ENCODE measurements at places on chromosomes 4 and X.

- no peak for DNase-seq
Observed at GRCh38 chrX:97847885-97848679, 964.4 kb downstream of the RPA4 start.

DNA sequence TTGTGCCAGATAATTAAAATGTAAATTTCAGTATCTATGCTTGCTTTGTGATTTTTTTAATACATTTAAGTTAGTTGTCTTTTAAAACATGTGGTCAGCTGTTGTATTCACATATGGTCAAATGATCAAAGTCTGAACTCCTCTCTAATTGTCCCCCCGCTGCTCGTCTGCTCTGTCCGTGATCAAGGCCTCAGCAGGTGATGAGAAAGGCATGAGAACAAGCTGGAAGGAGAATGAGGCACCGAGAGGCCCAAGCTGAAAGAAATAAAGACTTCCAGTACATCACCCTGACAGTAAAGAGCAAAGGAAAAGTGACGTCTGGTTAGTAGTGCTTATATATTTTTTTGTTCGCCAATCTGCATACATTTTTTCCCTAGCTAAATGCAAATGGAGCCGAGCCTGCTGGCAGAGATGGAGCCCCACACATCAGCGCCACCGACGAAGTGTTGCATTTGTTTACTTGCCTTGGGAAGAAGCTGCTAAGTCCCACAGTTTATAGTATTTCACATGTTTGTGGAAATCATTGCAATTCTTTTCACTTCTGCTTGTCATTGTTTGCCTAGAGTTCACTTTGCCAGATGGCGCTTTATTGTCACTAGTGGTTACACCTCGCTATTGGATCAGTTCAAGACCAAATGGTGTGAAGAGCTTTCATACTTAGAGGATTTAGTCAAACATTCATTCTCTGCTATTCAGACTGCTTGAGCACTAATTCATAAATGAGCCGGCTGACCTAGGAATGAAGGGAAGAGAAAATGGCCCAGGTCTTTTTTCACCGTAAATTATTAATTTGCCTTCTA, 181.5 kb downstream of the ZIC3 start:
- no peak for DNase-seq

- no peak for DNase-seq
Observed at GRCh38 chr4:138458751-138459150, 216.6 kb upstream of the SLC7A11 start.

- no peak for DNase-seq
Observed at GRCh38 chr4:123361195-123361861, 35.3 kb upstream of the SPRY1 start.

DNA sequence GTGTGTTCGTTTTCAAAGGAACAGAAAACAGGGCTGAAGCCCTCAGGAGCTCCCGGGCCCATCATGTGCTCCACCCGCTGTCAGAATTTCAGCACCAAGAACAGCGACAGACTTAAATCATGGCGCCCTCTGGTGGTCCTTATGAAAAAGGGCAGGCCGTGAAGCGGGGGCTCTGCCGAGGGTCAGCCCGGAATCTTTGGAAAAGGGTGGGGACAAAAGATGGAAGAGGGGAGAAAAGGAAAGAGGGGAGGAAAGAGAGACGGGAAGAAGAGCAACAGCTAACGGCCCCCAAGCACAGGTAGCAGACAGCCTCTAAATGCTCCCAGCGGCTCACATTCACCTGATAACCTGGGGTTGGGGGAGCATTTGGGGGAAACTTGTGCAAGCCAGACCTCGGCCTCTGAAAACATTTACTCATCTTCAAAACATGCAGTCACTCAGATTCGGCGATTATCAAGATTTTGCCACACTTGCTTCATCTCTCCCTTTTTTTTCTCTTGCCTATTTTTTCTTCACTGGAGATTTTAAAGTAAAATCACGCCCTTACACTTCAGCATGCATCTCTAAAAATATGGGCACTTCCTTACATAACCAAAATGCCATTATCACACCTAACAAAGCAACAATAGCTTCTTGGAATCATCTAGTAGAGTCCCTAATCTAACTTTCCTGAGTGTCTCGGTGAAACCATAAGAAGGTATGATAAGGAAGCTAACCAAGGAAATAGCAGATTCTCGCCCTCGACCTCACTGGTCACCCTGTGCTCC, 28.1 kb upstream of the MAN2B2 start:
- DNase-seq = peak; percentile 35

- DNase-seq = no peak
Observed at GRCh38 chr4:39169426-39169825, 12.9 kb upstream of the WDR19 start.

GRCh38 chrX:11499076-11500044, 166.4 kb downstream of the ARHGAP6 start:
- DNase-seq = no peak

DNA sequence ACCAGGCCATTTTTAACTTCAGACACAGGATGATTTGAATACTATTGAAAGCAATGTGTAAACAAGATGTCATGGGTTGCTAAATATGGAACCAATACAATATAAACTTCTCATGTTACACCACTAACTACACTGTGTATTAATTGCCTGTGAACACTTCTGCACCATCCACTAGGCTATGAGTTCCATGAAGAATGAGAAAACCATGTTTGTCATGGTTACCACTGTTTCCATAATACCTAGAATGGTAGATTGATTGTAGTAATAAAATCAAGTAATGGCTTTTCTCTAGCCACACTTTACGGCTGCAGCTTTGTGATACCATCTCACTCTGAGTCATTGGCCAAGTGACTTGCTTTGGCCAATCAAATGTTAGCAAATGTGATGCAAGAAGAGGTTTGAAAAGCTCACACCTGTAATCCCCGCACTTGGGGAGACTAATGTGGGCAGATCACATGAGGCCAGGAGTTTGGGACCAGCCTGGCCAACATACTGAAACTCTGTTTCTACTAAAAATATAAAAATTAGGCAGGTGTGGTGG, 19.9 kb upstream of the CYBB start:
- no peak for DNase-seq

DNA sequence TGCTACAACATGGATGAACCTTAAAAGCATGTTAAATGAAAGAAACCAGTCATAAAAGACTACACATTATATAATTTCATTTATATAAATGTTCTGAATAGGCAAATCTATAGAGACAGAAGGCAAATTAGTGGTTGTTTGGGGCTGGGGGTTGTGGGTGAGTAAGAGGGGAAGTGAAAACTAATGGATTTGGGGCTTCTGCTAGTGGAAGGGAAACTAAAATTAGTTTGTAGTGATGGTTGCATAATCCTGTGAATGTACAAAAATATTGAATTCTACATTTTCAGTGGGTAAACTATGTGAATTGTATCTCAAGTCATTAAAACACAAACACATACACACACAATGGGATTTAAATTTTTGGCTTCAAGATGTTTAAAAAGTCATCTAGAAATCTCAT, 25.4 kb upstream of the LIMCH1 start:
- DNase-seq = no peak

- no peak for DNase-seq
Observed at GRCh38 chr4:183012879-183013729, 86.0 kb upstream of the WWC2 start.

- DNase-seq = no peak
Observed at GRCh38 chr4:118759481-118759880, 74.3 kb downstream of the METTL14 start.

DNA sequence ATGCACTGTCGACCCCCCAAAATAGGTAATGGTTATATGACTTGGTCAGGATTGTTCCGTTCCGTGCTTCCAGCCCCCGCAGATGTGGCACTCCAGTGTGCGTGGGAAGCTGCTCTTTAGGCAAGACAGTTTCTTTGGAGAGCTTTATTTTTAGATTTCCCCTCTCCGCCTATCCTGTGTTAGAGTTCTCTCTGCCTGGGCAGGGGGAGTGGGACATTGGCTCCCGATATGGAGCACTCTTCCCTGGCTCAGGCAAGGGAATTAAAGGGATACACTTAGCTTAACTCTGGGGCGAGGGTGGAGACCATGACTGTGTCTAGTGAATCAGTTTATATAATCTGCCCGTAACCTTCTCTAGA, 36.0 kb downstream of the DLG3 start:
- DNase-seq = no peak

DNA sequence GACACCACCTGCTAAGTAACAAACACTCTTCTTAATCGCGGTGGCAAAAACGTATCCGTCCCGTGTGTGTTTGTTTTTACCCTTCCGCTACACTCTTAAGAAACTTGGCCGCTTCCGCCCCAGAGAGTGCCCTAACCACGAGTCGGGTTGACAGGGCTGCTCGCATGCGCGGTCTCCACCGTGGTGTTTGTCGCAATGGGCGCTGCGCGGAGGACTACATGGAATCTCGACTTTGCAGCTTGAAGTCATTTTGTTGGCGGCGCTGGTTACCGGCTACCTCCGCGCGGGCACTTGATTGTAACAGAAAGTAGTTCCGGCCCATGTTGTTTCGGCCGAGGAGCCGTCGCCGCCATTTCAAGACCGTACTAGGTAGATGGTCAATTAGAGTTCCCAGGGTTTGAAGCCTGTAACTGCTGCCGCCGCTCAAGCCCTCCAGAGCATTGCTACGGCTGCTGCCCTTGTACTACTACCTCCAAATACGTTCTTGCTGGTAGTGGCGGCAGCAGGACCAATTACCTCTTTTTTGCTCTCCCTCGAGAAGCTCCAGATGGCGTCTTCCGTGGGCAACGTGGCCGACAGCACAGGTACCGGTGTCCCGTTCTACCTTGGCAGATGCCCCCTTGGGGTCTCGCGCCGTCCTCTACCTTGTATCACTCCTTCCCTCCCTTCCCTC, at the start of gene OGT:
OGT (plus strand) TSS at position 352 of the 673 bp plus-strand sequence; CDS start at position 548, 196 bp downstream.
- peak; percentile 94 for DNase-seq

- DNase-seq = no peak
Observed at GRCh38 chrX:141278306-141278705, 36.0 kb upstream of the SPANXC start.

DNA sequence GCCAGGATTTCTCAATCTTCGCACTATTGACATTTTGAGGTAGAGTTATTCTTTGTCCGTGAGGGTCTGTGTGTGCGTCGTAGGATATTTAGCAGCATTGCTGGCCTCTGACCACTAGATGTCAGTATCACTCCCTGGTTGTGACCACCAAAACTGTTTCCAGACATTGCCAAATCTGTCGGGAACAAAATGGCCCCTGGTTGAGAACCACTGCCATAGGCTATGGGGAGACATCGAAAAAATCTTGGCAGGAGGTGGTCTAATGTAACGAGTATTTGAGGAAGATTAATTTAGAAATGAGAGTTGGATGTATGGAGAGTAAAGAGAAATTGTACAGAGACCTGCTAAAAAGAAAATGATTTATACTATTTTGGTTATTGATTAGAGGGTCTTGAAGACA, 108.4 kb downstream of the DOCK11 start:
- peak; percentile 26 for DNase-seq

GRCh38 chr4:153577053-153577452, 107.0 kb upstream of the TLR2 start:
- no peak for DNase-seq

DNA sequence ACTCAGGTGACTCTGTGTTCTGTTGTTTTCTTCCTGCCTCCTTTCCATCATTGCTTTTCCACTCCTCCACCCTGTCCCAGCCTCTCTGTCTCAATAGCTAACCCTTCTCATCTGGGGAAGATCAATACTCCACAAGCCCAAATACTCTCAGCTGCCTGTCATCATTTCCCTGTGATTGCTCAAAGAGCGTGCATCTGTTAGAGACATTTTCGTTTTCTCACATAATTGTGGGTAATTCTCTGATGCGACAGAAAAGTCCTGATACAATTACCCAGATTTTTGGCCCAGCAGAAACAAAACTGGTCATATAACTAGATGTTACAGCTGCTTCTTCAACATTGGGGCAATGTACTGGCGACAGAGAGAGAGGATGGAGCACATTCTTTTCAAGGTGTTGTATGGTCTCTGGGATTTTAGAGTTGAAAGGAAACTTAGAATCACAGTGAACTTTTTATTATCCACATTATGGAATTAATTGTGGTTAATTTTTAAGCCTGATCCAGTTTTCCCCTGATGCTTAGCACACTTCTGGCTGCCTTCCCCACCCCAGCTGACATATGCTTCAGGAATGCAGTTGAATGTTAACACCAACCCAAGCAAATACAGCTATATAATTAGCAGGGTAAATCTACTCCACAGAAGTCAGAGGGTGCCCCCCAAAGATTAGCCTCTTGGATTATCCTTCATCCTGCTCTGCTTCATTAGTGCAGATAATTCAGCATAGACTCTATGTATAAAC, 171.4 kb upstream of the ANXA3 start:
- DNase-seq = no peak

DNA sequence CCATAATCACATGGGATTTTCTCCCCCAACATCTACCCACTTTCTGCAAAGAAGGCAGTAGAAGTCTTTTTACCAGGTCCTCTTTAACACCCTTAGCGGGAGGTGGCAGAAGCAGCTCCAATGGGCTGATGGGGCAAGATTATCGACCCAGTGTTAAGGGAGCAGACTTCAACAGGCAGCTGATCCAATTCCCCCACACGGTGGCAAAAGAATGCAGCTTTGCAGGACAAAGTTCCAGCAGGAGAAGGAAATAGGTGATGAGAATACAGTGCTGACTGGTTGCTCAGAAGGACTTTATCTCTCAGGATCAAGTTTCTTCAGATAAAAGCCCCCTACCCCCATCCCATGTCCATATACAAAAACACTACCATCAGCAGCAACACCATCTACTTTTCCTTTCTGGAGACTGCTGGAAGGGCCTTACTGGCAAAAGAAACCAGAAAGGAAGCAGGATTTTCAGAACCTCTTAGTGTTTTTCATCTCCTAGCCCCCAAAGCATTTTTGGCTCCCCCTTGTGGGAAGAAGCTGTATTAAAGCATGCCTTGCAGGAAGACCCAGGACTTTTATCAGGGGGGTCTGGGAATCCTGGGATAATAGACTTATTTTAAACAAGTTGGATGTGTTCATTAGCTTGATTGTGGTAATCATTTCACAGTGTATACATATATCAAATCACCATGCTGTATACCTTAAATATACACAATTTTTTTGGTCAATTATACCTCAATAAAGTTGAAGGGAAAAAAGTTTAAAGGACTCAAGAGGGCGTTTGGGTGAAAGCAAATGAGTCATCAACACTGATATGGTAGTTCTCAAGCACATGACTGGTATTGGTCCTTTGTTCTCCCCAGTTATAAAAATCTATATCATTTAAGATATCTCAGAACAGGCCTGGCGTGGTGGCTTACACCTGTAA, 146.4 kb downstream of the GPC3 start:
- DNase-seq = peak; percentile 1

DNA sequence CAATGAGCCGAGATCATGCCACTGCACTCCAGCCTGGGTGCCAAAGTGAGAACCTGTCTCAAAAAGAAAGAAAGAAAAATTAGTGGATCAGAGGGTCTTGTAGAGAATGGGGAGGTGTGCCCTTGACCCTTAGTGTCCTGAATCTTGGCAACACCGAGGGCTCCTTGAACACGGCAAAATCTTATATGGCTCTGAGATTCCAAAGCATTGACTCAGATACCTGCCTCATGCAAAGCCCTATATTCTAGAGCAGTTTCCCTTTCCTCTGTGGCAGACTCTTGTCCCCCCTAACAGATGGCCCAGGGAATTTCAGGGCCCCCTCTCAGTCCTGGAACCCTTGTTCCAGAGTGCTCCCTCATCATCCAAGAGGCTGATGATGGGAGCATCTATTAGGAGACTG, 6.8 kb downstream of the CLDN2 start:
- no peak for DNase-seq

GRCh38 chr4:136740326-136740725, 792.0 kb downstream of the PCDH18 start:
- no peak for DNase-seq

- no peak for DNase-seq
Observed at GRCh38 chrX:24282381-24283126, 31.3 kb downstream of the SUPT20HL2 start.

GRCh38 chr4:145734576-145735346, 54.8 kb downstream of the C4orf51 start:
- DNase-seq = no peak
